ENCODE measurements at places on chromosomes 5 and 9.

GRCh38 chr5:82794876-82795275 is 282.3 kb downstream of the TMEM167A start:
- DNase-seq = no peak

- no peak for DNase-seq
Observed at GRCh38 chr9:126395439-126396212, 69.0 kb downstream of the MVB12B start.

DNA sequence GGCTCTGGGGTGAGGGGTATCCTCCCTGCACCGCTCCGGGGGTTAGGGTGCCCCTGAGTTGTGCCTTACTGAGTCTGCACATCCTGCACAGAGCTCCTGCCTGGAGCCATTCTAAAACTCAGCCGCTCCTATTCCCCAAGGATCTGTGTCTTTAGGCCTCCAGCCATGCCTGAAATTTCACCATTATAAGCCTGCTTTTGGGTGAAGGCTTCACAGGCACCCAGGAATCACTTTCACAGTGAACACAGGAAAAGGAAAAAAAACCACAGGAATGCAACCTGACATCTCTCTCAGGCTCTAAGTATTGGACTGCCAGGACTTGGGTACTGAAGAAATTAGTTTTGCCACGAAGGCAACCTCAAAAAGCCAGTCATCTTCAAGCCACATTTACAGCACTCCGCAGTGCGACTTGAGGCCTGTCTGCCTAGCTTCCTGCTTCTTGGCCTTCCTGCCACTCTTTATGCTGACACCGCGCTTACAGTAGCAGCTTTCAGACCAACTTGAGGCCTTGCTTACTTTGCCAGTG is 30.9 kb downstream of the GALNT10 start:
- DNase-seq = peak; percentile 80

DNA sequence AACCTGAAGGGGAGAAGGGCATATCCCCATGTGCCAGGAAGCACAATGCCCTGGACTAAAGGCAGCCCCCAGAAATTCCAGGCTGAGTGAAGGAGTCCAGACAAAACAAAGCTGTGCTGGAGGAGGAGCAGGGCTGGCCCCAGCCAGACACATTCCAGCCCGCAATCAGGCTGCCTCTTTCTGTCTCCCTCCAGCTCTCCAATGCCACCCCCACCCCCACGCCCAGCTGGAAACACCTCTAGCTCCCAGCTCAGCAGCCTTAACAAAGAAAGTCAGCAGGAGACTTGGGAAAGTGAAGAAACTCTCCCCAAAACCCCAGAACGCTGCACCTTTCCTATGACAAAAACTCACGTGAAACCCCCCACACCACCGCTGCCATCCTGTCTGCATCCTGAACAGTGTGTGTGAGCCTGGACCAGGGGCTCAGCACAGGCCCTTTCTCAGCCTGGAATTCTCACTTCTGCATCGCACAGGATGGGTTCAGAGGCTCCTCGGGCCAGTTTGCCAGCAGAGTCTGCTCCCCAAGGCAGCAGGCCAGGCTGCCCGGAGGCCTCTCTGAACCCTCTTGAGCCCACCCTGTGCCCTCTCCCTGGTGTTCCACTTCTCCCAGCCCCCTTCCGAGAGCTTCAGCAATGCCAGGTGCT is 96.2 kb upstream of the ICE1 start:
- DNase-seq = no peak

DNA sequence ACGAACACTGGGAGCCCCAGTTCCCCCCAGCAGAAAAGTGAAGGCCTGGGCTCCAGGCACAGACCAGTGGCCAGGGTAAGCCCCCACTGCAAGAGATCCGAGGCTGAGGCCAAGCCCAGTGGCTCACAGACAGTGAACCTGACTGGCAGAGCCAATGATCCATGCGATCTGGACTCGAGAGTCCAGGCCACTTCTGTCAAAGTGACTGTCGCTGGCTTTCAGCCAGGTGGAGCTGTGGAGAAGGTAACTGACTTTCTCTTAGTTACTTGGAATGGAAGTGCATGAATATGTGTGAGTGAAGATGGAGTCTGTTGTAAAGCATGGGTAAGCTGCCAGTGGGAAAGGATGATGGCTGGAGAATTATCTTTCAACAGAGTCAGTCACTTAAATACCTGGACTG is 99.7 kb downstream of the GOLPH3 start:
- DNase-seq = no peak

DNA sequence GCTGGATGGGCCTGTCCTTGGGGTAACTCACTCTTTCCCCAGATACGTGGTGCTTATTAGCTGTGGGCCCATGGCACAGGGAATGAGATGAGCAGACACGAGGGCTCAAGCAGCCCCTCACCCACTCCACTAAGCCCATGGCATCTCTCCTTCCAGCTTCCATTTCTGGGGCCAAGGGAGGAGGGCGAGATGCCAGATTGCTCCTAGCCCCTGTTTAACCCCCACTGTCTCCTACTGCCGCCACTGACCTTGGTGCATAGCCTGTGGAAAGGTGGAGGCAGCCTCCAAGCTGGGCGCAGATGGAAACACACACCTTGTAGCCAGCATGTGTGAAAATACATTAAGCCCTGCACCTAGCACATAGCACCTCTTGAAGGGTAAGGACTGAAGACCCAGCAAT is 167.6 kb downstream of the FSTL4 start:
- no peak for DNase-seq

DNA sequence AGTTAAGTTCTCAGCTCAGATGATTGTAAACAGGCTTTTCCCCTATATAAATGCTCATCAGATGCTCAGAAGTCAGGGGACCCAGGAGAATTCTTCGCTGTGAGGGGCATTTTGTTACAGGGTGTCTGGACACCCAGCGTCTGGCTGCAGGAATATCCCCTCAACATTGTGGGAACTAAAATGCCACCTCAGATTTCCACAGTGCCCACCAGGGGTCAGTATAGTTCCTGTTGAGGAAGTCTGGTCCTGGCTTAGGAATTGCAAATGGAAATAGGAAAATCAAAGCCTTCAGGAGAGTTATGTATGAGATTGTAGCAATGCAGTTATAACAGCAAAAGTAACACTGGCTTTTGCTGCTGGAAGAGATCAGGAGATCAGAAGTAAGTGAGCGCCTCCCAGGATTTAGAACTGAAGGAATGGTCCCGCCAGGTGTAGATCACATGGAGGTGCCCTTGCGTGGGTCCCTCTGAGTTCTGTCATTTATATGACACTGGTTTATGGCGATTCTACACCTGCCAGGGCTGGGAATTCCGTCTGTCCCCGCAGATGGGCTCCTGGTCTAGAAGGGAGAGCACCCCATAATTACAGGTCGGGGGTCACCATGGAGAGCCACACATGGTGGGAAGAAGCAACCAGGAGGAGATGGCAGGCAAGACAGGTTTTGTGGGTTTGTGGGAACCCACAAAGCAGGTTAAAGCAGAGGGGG is 47.1 kb upstream of the CTSL start:
- DNase-seq = peak; percentile 74

- DNase-seq = no peak
Observed at GRCh38 chr5:175354964-175355363, 89.0 kb downstream of the DRD1 start.

- DNase-seq = peak; percentile 87
Observed at GRCh38 chr9:136544548-136544963, 1.3 kb downstream of the NOTCH1 start.

GRCh38 chr9:129077236-129077635 is 3.7 kb upstream of the DOLPP1 start:
- no peak for DNase-seq

DNA sequence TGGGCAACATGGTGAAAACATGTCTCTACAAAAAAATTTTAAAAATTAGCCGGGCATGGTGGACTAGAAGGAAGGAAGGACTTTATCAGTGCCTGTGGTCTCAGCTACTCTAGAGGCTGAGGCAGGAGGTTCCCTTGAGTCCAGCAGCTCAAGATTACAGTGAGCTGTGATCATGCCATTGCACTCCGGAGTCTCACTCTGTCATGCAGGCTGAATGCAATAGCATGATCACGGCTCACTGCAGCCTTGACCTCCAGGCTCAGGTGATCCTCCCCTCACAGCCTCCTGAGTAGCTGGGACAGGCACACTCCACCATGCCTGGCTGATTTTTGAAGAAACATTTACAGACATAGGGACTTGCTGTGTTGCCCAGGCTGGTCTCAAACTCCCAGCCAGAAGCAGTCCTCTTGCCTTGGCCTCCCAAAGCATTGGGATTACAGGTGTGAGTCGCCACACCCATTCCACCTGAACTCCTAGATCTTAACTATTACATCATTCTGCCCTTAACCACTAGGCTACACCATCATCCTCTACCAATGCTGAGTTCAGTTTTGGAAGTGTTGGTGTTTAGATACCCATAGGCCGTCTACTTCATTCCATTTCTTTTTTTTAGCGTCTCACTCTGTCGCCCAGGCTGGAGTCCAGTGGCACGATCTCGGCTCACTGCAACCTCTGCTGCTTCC is 2.0 kb upstream of the URM1 start:
- no peak for DNase-seq

GRCh38 chr9:3848445-3849114 is 322.8 kb upstream of the RFX3 start:
- no peak for DNase-seq

- DNase-seq = no peak
Observed at GRCh38 chr5:123937230-123937629, 425.3 kb downstream of the CSNK1G3 start.

DNA sequence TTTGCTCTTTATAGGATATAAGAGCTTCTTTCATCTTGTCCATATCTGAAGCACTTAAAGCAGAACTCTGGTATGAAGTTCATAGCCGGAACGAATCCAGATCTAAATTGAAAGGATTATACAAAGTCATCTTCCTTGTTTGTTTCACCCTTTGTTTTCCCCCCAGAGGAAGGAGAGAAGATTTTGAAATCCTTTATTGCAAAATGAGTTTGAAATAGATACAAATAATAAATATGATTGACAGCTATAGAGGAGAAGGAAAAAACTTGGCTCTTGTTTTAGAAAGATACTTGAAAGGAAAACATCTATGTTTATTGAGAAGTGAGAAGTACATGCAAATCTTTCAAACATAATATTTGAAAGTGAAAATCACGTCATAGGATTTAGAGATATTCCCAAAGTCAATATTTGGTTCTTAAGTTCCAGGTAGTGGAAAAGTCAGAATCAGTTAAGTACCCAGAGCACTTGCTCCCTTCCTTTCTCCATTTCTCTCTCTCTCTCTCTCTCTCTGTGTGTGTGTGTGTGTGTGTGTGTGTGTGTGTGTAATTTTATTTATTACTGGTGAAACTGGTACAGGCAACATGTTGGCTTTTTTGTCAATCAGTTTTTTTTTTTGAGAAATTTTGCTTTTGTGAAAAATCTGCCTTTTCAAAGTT is 27.2 kb downstream of the PAM start:
- DNase-seq = no peak

- no peak for DNase-seq
Observed at GRCh38 chr5:11346336-11346735, 557.9 kb downstream of the CTNND2 start.

DNA sequence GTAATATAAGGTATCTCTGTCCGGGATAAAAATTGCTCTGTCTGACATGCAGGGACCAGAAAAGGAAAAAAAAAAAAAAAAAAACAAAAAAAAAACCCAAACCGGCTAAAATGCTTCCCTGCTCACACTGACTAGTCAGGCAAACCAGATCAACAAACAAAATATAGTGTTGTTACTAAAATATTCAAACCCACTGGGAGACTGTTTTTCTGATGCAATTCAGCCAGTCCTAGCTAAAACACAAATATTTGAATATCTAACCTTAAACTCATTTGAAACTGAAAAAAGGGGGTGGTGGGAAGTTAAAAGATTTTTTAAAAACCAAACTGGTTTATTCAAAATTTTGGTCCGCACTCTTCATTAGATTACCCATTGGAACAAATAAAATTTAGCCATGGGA is 61.0 kb downstream of the APBA1 start:
- DNase-seq = no peak

DNA sequence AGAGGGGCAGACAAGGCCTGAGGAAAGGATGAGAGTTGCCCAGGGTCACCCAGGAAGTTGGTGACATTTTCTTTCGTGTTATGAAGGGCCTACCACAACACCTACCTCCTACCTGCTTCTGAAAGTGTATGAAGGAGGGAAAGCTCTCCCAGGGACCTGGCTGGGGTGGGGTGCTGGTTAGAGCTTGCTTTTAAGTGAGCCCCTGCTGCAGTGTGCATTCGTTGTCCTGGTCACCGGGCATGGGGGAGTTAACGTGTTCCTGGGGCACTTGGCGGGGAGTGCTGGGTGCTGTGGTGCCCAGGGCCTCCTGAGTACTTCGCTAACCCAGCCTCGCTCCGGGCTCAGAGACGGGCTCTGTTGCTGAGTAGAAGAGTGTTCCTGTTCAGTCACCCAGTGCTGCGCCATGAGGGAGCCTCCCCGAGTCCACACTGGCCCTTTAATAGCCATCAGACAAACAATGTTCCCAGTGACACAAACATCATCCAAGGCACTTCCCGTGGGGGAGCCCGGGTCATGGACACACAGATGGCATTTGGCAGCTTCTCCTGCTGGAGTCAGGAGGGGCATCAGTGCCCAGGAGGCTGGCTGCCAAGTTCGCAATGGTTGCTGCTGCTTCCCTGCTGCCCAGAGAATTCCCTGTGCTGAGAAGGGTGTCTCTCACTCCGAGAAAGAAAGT is 85.7 kb downstream of the AMBP start:
- peak; percentile 50 for DNase-seq

DNA sequence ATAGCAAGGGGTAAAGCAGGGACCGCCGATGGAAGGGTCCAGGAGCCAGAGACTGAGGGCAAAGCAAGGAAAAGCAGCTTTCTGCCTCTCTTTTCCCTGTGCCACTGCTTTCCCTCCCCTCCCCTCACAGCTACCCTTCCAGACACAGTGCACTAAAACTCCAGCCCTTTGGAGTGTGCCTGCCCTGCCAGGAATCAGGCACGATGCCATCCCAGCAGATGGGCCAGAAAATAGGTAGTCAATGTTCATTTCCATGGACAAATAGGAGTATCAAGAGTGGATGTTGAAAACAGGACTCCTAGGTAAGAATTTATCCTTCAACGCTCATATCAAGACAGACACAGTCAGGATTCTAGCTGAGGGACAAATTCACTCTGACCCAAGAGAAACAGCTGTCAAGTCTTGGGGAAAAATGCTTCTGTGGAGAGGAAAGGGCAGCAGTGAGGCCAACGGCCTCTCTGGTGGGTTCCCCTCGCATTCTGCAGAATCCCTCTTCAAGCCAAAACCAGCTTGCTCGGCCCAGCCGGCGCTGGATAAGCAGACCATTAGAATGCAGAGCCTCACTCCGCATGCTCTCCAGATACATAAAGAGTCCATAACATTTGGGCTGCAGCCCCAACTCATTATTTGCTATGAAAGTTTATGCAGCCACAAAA is 138.0 kb downstream of the CAAP1 start:
- no peak for DNase-seq

DNA sequence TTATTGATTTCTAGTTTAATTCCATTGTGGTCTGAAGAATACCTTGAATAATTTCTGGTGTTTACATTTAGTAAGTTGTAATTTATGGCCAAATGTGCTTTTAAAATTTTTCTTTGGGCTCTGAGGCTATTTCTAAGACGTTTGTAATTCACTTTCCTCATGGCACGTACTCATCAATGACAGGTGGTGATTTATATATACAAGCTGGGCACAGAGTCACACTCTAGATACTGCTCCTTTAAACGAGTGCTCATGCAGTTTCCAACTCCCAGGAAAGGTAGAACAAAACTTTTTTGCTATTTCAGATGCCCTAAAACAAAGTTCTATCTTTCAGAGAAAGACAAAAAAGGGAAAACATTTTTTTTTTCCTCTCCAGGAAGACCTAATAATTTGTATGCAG is 146.9 kb downstream of the AUH start:
- no peak for DNase-seq
